Transverse colon (tissue), 4 donors: ENCODE measurements at places on chromosomes 2 and 18. TPM values are rescaled to one million over a fixed set of nuclear protein-coding genes. Genes with fewer than 3 reads are reported as not detected.

DNA sequence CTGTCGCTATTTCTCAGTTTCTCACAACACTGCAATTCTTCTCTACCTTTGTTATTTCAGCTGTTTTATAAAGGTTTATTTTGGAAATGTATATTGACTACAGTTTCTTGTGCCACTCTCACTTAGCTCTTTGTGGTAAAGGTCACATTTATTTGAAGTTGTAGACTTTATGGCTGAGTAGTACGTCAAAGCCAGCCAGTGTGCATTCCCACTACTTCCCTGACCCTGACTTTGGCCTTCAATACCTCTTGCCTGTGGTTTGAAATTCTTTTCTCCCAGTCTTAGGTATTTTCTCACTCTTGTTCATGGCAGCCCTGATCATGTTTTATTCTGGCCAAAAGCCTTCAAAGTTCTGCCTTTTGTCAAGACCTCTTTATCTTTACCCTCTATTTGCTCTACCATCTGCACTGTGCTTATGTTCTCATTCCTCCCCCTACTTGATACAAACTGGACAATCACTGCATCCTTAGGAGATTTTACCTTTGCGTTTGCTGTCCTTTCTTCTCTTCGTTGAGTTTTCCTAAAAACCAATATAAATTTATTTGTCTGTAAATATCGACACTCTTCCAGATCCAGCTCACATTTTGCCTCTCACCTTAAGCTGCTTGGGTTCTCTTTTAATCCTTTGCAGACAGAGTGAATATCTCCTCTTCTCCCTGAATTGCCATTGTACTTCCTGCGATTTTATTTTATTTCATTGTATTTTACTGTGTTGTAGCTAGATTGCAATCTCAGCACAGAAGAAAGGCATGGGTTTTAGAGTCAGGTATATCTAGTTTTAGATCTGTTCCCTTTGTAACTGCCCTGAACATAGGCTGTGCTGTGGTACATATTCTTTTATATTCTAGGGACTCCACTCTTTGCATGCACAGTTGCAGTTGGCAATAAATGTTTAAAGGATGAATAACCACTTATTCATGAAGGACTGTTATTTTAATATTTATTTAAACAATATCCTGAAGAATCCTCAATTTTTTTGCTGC is 31.2 kb downstream of the GULP1 start:
- no peak for DNase-seq

DNA sequence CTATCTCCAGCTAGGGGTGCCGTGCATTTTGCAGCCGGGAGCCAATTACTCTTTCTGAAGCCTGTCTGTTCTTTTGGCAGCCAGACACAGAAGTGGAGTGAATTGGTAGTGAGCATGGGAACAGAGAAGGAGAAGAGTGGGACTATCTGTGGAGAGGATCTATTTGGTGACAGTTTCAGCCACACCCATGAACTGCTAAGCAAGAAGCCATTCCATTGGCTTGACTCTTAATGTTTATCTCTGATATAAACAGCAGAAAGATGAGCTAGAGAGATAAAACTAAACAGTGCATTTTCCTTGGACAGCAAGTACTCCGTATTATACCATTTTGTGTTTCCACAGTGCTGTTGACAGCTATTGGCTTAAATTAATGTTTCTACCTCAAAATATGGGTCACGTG is 259.6 kb upstream of the THUMPD2 start:
- DNase-seq = no peak

The UGT1A3 gene
- 3.2 TPM for total RNA-seq

The IKZF2 gene
- 12.0 TPM for total RNA-seq
